ENCODE measurements at places on chromosomes 1 and 21.

DNA sequence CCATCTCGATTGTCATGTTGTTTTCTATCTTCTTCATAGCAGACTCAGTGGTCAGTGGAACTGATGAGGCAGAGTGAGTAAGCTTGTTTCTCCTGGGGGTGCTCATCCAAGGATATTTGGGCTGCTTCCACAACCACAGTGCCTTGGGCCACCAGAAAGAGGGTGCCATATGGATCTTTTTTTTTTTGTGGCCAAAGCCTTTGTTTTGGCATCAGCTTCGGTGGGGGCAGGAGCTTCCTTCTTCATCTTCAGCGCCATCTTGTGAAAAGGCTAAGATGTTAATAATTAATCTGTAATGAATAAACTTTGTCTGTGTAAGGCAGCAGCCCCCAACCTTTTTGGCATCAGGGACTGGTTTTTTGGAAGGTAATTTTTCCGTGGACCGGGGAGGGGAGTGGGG, 6.6 kb upstream of the PLPP3 start:
- DNase-seq: no peak

DNA sequence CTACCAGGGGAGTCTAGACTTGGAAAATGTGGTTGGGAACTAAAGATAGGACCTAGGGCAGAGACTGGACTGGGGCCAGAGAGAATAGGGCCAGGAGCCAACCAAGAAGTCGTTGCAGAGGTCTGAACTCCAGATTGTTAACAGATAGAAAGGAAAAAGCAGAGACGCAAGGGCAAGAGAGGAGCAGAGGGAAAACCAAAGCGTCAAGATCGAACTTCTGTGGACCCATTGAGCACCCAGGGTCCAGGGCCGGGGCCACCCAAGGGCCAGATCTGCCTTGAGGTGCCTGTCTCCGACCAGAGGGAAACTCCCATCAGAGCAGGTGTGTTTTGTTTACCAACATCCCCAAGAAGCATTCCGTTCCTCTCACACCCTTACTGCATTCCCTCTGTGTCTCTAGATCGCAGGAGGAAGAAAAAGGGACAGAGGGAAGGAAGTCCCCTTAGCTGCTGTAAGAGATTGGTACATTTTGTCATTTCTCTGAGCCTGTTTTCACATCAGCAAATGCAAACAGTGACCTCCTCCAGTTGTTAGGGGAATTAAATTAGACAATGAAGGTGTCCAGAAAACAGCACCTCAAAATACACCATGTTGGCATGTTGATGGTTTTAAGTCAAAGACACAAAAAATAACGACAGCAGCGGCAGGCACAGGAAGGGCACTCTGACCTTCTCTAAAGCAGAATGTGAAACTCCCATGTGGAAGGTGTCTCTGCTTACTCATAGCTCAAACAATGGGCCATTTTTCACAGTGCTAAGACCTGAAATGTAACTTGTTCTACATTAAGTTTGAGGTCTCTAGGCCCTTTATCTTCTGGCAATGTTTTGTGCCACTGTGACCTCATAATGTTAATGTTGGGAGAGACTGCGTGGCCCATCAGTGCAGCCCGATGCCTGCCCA, 105.8 kb upstream of the RAB4A start:
- no peak for DNase-seq

DNA sequence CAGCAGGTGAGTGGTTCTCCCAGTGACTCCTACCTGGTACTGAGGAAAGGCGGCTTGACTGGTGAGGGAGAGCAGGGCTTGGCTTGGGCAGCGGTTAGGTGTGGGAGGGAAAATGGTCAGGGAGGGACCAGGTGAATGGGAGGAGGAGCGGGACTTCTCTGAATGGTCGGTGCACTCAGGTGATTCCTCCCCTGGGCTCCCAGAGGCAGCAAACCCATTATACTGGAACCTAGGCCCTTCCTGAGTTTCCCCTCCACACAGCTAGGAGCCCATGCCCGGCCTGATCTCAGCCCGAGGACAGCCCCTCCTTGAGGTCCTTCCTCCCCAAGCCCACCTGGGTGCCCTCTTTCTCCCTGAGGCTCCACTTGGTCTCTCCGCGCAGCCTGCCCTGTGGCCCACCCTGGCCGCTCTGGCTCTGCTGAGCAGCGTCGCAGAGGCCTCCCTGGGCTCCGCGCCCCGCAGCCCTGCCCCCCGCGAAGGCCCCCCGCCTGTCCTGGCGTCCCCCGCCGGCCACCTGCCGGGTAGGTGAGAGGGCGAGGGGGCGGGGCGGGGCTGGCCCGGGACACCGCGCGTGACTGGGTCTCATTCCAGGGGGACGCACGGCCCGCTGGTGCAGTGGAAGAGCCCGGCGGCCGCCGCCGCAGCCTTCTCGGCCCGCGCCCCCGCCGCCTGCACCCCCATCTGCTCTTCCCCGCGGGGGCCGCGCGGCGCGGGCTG, 2.3 kb downstream of the ARTN start:
- DNase-seq: no peak

GRCh38 chr1:68347415-68347814, 102.3 kb downstream of the RPE65 start:
- no peak for DNase-seq

- no peak for DNase-seq
Measured at GRCh38 chr1:108316545-108316944, 72.7 kb upstream of the NBPF4 start.

DNA sequence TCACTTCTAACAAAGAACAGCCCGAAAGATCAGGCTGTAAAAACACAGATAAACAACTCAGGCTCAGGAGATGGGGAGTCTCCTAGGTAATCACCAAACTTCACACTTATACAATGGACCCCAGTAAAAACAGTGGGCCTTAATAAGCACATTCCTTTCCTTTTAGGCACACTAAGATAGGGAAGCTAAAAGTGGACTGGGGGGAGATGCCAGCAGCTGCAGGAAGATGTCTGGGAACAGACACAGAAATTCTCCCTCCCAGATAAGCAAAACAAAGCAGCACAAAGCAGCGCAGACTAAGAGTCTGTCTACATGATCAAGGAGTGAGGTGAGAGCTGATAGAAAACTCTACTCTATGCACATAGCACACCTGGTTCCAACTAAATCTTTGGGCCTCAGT, 29.0 kb upstream of the CTBS start:
- no peak for DNase-seq

DNA sequence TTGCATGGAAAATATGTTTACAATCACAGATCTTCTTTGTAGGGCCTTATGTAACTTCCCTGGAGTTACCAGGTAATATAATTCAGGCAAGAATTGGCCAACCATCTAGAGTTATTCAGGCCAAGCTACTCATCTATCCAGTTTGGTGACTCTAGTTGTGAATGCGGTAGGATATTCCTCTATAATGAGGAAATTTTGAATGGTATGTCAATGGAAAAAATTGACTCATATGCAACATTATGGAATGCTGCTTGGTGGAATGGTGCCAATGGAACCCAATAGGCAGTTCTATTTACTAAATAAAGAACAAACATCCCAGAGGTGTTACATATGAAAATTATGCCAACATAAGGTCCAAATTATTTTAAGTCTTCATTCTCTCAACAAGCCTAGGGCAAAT, 5.6 kb upstream of the TNFSF18 start:
- no peak for DNase-seq

DNA sequence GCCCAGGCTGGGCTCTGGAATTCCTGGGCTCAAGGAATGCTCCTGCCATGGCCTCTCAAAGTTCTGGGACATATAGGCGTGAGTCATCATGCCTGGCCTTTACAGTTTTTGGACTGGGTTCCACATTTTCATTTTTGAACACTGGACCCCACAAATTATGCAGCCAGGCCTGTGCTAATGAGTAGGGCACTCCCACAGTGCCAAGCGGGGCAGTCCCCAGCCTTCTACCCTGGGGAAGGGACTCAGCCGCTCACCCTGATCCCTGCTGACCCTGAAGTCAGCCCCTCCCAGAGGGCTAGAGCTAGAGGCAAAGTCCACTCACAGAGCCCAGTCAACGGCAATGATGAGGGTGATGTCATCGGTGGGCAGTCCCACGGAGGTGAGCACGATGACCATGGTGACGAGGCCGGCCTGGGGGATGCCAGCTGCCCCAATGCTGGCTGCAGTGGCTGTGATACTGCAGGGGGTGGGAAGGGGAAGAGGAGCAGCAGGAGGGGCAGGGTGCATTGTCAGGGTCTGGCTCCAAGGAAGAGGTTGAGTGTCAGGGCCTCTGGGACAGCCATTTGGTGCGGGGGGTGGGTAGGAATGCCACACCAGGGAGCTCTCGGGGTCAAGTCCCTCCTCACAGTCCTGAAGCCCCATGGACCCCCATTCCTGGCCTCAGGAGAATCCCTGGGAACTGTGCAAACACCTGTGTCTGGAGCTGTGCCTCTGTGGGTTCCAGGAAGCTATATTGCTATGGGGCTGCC, 27.6 kb downstream of the PODN start:
- no peak for DNase-seq

DNA sequence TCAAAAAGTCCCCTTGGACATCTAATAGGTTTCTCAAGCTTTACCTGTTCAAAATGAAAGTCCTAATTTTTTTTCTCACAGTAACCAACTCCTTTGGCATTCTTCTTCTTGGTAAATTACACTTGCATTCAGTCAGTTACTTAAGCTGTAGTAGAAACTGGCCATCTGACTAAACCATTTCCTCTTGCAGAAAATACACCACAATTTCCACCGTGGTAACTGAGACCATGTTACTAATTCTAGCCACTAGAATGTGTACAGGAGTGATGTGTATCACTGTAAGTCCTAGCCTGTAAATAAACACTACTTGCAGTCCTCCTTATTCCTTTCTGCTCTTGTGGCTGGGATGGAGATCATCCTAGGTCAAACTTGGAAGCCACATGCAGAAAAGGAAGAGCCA, 965.4 kb upstream of the TMPRSS15 start:
- DNase-seq: no peak

DNA sequence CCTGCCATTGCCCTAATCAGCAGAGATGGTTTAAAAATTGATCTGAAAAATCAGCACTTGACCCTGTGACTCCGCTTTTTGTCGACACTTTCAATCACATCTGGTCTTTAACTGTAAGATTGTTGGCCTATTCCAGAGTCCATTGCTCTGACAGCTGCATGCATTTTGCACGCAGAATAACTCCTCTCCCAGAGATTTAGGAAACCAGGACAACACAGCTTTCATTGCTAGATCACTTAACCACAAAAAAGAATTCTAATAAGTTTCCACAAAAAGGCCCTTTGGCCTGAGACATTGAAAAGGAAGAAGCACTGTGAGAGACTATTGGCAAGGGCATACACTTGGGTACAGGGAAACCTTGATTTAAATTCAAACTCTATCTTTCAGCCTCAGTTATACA, 373.1 kb downstream of the TGFB2 start:
- no peak for DNase-seq

DNA sequence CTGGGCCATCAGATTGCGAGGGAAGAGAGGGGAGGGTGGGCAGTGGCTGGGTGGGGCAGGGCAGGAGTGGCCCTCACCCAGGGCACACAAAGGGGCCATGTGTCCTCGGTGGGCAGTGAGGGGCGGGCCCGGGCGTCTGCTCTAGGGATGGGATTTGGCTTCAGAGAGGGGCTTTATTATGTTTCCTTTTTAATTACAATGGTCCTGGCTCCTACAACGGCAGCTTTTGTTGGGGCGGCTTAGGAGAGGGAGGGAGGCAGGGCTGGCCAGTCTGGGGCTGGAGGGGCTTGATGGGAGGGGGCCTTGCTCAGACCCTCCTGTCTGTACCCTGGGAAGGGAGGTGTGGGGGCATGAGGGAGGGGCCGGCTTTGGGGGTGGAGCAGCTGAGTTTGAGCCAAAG, 102.8 kb upstream of the WNT4 start:
- DNase-seq: no peak

DNA sequence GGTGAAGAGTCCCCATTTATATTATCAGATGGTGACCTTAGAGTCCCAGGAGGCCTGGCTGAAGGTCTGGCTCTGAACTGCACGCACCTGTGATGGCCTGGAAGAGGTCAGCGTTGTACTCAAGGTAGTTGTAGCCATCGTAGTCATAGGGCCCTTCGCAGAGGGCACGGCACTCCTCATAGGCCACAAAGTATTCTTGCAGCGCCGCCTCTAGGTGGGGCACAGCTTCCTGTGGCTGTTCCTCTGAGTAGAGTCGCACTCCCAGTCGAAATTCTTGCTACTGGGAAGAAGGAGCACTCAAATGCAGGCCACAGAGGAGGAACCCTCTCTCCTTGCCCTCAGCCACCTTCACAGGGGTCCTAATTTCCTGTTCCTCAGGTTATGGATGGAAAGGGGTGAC, 7.7 kb downstream of the P3H1 start:
- DNase-seq: no peak

- DNase-seq: no peak
Measured at GRCh38 chr1:119160866-119161265, 20.4 kb upstream of the WARS2 start.

DNA sequence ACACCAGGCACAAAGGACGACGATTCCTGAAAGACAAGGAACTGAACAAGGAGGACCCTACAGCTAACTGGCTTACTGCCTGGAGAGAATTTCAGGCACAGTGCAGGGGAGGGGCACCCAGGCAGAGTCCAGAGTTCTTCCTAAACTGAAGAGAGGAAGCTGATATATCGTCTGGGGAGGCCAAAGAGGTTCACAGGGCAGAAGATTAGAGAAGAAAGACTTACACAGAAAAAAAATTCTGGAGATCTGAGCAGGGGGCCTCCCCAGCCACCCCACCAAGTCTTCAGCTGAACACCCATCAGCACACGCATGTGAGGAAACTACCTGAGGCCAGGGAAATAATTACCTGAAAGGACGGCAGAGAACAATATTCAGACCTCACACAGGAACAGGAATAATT, 24.6 kb downstream of the SORT1 start:
- DNase-seq: no peak

DNA sequence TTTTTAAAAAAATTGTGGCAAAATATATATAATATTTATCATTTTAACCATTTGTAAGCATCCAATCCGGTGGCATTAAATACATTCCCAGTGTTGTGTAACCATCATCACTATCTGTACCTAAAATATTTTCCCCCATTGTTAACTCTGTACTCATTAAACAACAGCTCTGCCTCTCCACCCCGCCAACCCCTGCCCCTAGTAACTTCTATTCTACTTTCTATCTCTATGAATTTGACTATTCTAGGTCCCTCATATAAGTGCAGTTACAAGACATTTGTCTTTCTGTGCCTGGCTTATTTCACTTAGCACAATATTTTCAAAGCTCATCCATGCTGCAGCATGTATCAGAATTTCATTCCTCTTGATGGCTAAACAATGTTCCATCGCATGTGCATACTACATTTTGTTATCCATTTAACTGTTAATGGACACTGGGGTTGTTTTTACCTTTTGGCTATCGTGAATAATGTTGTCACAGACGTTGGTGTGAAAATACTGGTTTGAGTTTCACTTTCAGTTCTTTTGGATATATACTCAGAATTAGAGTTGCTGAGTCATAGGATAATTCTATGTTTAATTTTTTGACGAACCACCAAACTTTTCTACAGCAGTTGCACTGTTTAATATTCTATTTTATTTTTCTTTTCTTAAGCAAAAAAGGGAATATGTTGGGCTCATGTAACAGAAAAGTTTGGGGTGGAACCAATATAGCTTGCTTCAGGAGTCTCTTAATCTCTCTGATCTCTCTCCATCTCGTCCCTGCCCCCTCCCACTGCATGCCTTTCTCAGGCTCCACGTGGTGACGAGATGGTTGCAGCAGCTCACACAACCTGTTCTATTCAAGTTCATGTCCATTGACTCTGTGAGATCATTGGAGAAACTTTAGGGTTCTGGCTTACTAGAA, 25.2 kb upstream of the RCAN1 start:
- no peak for DNase-seq

- no peak for DNase-seq
Measured at GRCh38 chr1:115593365-115594259, 48.2 kb upstream of the VANGL1 start.

- DNase-seq: no peak
Measured at GRCh38 chr1:3577300-3577699, 34.0 kb downstream of the MEGF6 start.

Measured in NCI-H187 treated with DMSO at 0.1 percent for 48 hours (cell line).